ENCODE measurements at places on chromosomes 11 and 22.

- DNase-seq, result no peak
These were observed 52.0 kb upstream of the DEPDC7 start for GRCh38 chr11:32963721-32964120.

GRCh38 chr22:50243685-50244419 lies 971 bp downstream of the TUBGCP6 start:
- no peak for DNase-seq

- DNase-seq, result no peak
These were observed 83.7 kb downstream of the FAT3 start for GRCh38 chr11:92308366-92308765.

- no peak for DNase-seq
These were observed 10.4 kb downstream of the OR51B4 start for GRCh38 chr11:5291207-5291838.

- no peak for DNase-seq
These were observed 6.6 kb upstream of the TEAD1 start for GRCh38 chr11:12667646-12668045.

DNA sequence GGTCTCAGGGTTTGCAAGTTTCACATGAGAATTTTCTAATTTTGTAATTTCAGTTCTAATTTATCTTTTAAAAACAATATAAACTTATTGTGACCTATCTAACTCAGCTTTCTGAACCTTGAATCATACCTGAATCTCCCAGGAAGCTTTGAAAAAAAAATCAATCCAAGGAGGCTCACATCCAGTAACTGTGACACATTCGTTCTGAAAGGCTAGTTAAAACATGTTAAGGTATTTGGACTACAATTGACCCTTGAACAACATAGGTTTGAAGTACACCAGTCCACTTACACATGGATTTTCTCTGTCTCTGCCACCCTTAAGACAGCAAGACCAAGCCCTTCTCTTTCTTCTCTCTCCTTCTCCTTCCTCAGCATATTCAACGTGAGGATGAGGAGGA lies 40.0 kb downstream of the DDI1 start:
- no peak for DNase-seq
